Pancreas (tissue), 10 donors: ENCODE measurements at places on chromosomes 7 and 10. TPM values are rescaled to one million over a fixed set of nuclear protein-coding genes. Genes with fewer than 3 reads are reported as not detected.

GRCh38 chr10:85147346-85148250 lies 819.2 kb downstream of the CCSER2 start:
- no peaks in the 10 kb centered on the region for H3K4me1 ChIP-seq
- no peaks in the 10 kb centered on the region for H3K27me3 ChIP-seq

INMT gene
- 10.1 TPM for total RNA-seq

PDE1C gene
- total RNA-seq = 2.8 TPM

DNA sequence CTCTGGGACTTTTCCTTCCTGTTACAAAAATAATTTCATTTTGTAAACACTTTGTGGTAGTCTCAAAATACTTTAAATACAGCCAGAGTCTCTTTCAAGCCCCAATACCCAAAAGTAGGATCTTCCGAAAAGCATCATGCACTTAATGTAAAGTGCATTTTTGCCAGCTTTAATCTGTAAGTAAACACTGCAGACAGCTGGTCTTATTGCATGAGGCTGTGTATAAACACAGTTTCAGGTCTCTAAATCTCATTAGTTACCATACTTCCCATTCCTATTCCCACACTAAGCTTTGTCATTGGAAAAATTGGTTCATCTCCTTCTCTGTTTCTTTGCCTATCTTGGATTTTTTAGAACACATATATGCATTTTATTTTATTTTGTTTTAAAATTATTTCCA lies 87.6 kb upstream of the GNAI1 start:
- H3K4me1 ChIP-seq = no peaks in the 10 kb centered on the region
- no peaks in the 10 kb centered on the region for H3K27me3 ChIP-seq

NCF1 gene
- 3.9 TPM for total RNA-seq

DNA sequence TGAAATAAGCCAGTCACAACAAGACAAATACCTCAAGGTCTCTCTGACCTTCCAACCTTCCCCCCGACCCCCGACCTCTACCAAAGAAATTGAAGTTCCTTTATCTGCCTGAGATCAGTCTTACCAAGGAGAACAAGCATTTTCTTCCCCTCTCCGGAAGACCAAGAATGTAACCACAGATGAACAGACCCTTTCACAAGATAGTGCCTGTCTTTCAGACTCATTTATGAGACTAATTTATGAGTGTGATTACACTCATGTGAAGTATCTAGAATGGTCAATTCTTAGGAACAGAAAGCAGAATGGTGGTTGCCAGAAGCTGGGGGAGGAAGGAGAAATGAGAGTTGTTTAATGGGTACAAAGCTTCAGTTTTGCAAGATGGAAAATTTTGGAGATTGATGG lies 108.9 kb upstream of the MKLN1 start:
- no peaks in the 10 kb centered on the region for H3K4me1 ChIP-seq
- no peak overlapping the region for H3K4me3 ChIP-seq
- DNase-seq = no peak
- H3K27me3 ChIP-seq = no peaks in the 10 kb centered on the region

- H3K27me3 ChIP-seq = no peaks in the 10 kb centered on the region
- H3K27ac ChIP-seq = no peak overlapping the region
- H3K4me3 ChIP-seq = no peak overlapping the region
- no peaks in the 10 kb centered on the region for H3K36me3 ChIP-seq
Observed at GRCh38 chr10:77060913-77061312, 576.7 kb downstream of the KCNMA1 start.

DNA sequence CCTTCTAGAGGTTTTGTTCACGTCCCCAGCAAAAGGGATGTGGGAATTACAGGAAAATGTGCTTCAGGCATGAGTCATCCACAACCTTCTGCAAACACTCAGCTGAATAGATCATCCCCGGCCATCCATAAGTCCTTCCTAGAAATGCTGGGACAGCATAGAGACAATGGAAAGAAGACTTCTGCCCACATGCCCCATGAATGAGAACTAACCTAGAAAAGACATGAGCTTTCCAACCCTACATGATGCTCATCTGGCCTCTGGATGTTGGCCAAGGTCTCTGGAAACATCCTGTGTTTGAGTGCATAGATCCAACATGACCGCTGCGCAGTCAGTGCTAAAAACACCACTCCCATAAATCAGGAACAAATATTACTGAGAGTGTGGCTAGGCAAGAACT lies 277.5 kb downstream of the PLXNA4 start:
- H3K4me3 ChIP-seq = no peak overlapping the region
- H3K27ac ChIP-seq = no peak overlapping the region
- DNase-seq = no peak
- H3K36me3 ChIP-seq = no peaks in the 10 kb centered on the region

CHAT gene
- not detected for total RNA-seq

DNA sequence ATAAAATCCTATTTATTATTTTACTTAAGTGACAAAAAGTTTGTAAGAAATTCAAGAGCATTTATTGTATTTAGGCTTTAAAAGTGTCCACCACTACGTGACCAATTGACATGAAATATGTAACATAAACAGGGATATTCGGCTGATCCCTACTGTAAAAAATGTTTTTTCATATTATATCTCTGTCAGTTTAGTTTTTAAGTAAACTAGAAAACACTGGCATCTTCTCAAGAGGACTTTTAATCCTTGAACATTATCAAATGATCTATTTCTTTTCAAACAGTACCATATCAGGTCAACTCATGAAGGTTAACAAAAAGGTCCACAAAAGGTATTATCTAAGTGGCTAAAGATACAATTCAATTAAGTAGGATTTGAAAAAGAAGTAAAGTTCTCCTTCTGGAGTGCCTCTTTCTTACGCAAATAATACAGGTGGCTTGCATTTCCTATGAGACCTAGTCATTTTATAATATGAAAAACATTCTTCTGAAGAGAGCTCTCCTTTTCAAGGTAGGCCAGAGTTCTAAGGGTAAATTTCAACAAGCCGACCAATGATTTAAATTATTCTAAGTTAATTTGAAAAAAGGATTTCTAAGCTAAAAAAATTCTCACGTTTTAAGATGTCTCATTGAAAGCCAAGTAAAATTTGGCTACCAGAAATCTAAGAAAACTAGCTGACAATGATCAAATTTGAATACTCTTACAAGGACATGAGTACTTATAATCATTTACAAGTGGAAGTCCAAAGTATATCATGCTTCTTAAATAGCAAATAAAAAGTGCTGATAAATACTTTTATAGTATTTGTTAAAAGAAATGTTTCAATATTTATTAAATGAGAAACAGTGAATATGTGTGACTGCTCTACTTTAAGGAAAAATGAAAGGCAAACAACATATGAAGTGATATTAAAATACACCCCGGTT lies 133.5 kb downstream of the NRBF2 start:
- H3K4me3 ChIP-seq = peak overlapping the region; percentile 47
- DNase-seq = no peak

GRCh38 chr7:30474893-30475292 lies 3.7 kb downstream of the NOD1 start:
- H3K4me3 ChIP-seq = no peak overlapping the region
- no peak overlapping the region for H3K27ac ChIP-seq
- H3K27me3 ChIP-seq = no peaks in the 10 kb centered on the region
- H3K4me1 ChIP-seq = peaks cover 3% of the 10 kb centered on the region

GRCh38 chr10:34667177-34667576 lies 147.9 kb downstream of the PARD3 start:
- no peak overlapping the region for H3K27ac ChIP-seq
- H3K4me3 ChIP-seq = no peak overlapping the region
- DNase-seq = no peak
- H3K4me1 ChIP-seq = no peaks in the 10 kb centered on the region
- H3K36me3 ChIP-seq = no peaks in the 10 kb centered on the region
- no peaks in the 10 kb centered on the region for H3K27me3 ChIP-seq

- H3K27me3 ChIP-seq = no peaks in the 10 kb centered on the region
- H3K36me3 ChIP-seq = no peaks in the 10 kb centered on the region
Observed at GRCh38 chr10:77441353-77442166, 196.0 kb downstream of the KCNMA1 start.

- H3K27ac ChIP-seq = no peak overlapping the region
- no peaks in the 10 kb centered on the region for H3K27me3 ChIP-seq
- H3K36me3 ChIP-seq = no peaks in the 10 kb centered on the region
- no peaks in the 10 kb centered on the region for H3K4me1 ChIP-seq
- no peak for DNase-seq
Observed at GRCh38 chr10:72449941-72450441, 95.3 kb upstream of the DNAJB12 start.

GRCh38 chr7:103934508-103934907 lies 55.0 kb downstream of the RELN start:
- H3K27ac ChIP-seq = no peak overlapping the region
- DNase-seq = no peak
- H3K4me1 ChIP-seq = no peaks in the 10 kb centered on the region
- H3K27me3 ChIP-seq = no peaks in the 10 kb centered on the region

GRCh38 chr7:151342102-151342646 lies 562 bp downstream of the NUB1 start:
- DNase-seq = no peak
- no peaks in the 10 kb centered on the region for H3K27me3 ChIP-seq
- peak overlapping the region; percentile 84 for H3K27ac ChIP-seq
- H3K4me1 ChIP-seq = no peaks in the 10 kb centered on the region
- H3K36me3 ChIP-seq = no peaks in the 10 kb centered on the region

- H3K4me3 ChIP-seq = no peak overlapping the region
- H3K36me3 ChIP-seq = no peaks in the 10 kb centered on the region
- no peaks in the 10 kb centered on the region for H3K27me3 ChIP-seq
- H3K27ac ChIP-seq = no peak overlapping the region
Observed at GRCh38 chr7:69683002-69683401, 84.7 kb downstream of the AUTS2 start.

GRCh38 chr7:51242007-51242691 lies 74.5 kb downstream of the COBL start:
- no peaks in the 10 kb centered on the region for H3K36me3 ChIP-seq

GRCh38 chr7:125222596-125222995 lies 293.0 kb upstream of the POT1 start:
- no peak overlapping the region for H3K4me3 ChIP-seq
- no peaks in the 10 kb centered on the region for H3K36me3 ChIP-seq
- H3K27me3 ChIP-seq = no peaks in the 10 kb centered on the region
- no peak for DNase-seq

GRCh38 chr7:44116789-44117666 lies 6.3 kb downstream of the POLD2 start:
- H3K27ac ChIP-seq = no peak overlapping the region
- H3K4me3 ChIP-seq = no peak overlapping the region
- H3K36me3 ChIP-seq = peaks cover 9% of the 10 kb centered on the region

GRCh38 chr7:4800926-4801838 lies 25.8 kb downstream of the AP5Z1 start:
- no peak overlapping the region for H3K4me3 ChIP-seq
- no peaks in the 10 kb centered on the region for H3K36me3 ChIP-seq
- no peak for DNase-seq
- no peaks in the 10 kb centered on the region for H3K4me1 ChIP-seq
- H3K27me3 ChIP-seq = no peaks in the 10 kb centered on the region

GRCh38 chr10:84256510-84257342 lies 11.9 kb downstream of the RGR start:
- no peak overlapping the region for H3K27ac ChIP-seq
- no peaks in the 10 kb centered on the region for H3K4me1 ChIP-seq
- H3K27me3 ChIP-seq = no peaks in the 10 kb centered on the region
- no peaks in the 10 kb centered on the region for H3K36me3 ChIP-seq
- no peak overlapping the region for H3K4me3 ChIP-seq

DNA sequence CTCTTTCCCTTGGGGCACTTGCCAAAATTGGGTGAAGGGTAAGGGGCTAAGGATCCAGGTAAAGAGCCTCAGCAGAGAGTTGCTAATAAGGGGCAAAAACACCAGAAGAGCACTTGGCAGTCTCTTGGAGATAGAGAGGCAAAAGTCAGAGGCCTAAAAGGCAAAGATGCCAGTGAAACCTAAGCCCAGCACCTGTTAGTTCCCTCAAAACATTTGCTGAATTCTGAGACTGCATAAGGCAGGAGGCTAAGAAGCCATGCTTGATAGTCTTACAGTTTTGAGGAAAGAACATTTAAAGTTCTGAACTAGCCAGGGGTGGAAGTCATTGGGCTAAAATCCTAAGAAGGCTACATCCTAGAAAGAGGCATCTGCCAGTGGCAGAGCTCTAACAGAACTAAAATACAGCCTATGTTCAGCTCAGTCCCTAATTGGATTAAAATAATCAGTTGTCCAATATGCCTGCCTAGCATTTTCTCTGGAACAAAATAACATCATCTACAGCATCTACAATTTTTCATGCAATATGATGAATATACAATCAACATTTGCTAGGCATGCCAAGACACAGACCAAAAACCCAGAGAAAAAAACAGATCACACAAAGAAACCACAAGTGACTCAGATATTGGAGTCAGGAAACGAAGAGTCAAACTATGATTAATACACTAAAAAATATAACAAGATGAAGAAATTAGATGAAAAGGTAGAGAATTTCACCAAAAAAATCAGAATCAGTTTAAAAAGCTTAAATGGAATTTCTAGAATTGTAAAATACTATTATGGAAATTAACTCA lies 7.7 kb downstream of the HTR7 start:
- H3K27ac ChIP-seq = no peak overlapping the region
- no peak for DNase-seq
- H3K4me1 ChIP-seq = no peaks in the 10 kb centered on the region
- H3K27me3 ChIP-seq = peaks cover 30% of the 10 kb centered on the region

DNA sequence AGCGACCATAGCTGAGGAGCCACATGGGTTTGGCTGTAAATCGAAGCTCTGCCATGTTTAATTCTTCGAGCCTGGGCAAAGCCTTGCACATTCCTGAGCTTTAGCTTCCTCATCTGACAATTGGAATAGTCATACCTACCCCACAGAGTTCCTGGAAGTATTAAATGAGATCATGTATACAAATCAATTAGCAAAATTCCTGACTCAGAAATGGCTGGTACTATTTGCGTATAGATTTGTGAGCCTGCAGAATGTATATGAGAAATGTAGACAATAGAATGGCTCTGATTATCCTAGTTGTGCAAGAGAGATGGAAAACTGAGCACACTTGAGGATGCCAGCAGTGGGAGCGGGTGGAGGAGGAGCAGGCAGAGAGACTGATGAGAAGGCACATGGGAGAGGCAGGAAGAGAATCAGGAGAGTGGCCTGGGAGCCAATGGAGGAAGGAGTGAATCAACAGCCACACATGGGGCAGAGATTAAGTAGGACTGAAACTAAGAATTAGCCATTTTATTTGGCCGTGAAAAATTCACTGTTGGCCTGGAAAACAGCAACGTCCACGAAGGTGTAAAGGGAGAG lies 128.0 kb upstream of the C1GALT1 start:
- no peaks in the 10 kb centered on the region for H3K4me1 ChIP-seq
- H3K36me3 ChIP-seq = no peaks in the 10 kb centered on the region
- H3K27me3 ChIP-seq = no peaks in the 10 kb centered on the region
- no peak overlapping the region for H3K4me3 ChIP-seq
- H3K27ac ChIP-seq = no peak overlapping the region

- H3K36me3 ChIP-seq = no peaks in the 10 kb centered on the region
- DNase-seq = no peak
- no peak overlapping the region for H3K27ac ChIP-seq
- H3K27me3 ChIP-seq = no peaks in the 10 kb centered on the region
- H3K4me3 ChIP-seq = no peak overlapping the region
Observed at GRCh38 chr7:92788559-92789183, 47.7 kb downstream of the CDK6 start.
